Activated CD8-positive, alpha-beta memory T cell treated with anti-CD3 and anti-CD28 coated beads, Interleukin-2, amount 50 U/mL, for 48 hours (primary cell): ENCODE measurements at places on chromosomes 6 and 20.

DNA sequence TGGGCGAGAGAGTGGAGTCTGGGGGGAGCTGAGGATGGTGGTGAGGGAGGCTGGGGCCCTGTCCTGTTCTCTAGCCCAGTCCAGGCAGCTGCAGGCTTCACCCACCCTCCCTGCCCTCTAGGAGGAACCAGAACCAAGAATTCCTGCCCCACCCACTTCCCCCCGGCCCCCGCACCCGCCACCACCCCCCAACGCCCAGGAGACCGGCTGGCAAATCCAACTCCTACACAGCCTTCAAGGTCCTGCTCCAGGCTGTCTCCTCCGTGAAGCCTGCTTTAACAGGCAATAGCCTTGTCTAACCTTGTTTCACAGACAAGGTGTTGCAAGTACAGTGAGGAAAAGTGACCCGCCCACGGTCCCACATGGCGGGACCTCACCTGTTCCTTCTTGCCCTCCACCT, 2.4 kb downstream of the SPDEF start:
- no peak for DNase-seq

DNA sequence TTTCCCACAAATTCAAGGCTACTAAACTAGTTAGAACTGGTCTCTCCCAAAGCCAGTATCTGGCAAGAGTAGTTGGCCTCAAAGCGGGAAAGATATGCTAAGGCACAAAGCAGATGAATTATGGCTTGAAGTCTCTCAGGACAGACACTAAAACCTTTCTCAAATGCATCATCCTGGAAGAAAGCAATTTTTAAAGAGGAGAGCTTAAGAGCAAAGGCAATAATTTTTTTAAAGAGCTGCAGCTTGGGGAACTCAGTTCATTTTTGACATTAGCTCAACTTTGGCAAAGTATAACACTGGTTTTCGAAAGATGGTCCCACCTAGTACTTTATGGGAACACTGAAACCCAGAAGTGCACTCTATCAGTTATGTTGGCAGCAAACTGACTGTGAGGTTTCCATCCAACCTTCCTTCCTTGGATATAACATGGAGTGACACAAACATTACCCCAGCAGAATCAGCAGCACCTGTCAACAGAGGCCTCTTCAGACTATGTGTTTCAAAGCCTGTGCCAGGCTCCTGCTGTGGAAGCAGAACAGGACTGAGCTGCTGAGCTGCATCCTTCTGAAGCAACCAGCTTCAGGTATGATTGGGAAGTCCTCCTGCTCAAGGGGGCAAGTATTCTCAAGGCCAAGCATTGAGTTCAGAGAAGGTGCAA, 852.3 kb upstream of the HS3ST5 start:
- no peak for DNase-seq

- DNase-seq, result no peak
Observed at GRCh38 chr20:47989957-47990356, 204.7 kb upstream of the SULF2 start.

GRCh38 chr6:104472021-104472901, 387.5 kb downstream of the HACE1 start:
- no peak for DNase-seq

GRCh38 chr20:48385114-48385513, 442.7 kb downstream of the PREX1 start:
- no peak for DNase-seq

DNA sequence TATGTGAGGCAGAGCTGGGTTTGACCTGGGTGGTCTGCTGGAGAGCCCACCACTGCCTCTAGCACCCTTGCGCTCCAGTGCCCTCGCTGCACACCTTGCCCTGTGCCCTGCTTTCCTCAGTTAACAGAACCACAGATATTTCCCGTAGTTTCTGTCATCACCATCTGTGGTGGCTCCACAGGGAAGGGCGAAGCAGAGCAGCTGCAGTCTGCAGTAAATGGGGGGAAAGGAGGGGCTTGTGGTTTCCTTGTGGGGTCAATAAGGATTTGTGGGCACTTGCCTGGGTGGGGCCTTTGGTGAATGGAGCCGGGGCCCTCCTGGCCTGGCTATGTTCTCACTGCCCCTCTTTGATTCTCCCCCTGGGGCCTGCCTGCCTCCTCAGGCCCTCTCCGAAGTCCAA, 21.2 kb upstream of the CCDC167 start:
- DNase-seq, result no peak

DNA sequence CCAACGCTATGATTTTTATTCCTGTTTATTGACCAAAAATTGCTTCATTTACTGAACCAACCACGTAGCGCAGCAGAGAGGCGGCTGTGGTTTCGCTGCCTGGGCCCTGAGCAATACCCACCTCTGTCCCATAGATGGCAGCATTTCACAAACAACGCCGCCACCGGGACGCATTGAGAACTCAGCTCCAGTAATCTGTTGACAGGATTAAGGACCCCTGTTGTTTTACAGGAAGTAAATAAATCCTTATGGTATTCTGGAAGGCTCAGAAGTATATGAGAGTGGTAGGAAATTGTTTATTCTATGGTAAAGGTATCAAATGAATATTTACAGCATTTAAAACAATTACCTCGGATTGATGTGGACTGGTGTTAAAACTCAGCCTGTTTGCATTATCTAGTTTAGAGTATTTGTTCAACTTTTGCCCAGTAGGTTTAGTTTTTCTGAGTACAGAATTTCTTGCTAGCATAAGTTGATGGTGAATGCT, 547.9 kb upstream of the SLC35B3 start:
- DNase-seq, result peak; percentile 77

DNA sequence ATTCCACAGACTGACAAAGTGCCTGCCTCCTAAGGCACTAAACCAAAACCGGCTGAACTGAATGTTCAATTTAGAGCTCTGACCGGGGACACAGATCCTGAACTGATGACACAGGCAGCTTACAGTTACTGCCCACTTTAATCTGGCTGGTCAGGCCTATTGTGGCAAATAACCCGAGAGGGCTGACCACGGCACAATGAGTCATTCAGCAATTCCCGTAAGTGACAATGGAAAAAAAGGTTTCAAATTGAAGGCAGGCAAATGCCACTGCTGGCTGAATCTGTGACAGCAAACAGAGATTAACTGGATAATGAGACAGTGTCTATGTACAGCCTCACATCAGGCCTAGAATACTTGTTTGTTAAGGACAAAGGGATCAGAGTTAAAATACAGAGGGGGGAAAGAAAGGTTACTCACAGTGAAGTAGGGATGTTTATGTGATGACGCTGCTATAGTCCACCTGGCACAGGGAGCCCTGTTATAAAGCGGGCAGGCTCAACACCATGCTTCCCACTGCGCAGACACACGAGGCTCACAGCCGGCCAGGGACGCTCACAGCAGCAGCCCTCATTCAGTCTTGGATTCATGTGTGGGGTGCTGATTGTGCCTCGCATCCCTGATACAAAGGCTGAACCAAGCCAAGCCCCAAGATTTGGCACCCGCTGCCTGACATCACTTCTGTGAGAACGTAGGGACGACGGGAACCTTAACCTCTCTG, 54.4 kb downstream of the RTN4IP1 start:
- no peak for DNase-seq

GRCh38 chr6:53484476-53485280, 60.2 kb downstream of the GCLC start:
- DNase-seq, result peak; percentile 86

GRCh38 chr20:41178904-41179432, 41.6 kb downstream of the PLCG1 start:
- DNase-seq, result peak; percentile 47

DNA sequence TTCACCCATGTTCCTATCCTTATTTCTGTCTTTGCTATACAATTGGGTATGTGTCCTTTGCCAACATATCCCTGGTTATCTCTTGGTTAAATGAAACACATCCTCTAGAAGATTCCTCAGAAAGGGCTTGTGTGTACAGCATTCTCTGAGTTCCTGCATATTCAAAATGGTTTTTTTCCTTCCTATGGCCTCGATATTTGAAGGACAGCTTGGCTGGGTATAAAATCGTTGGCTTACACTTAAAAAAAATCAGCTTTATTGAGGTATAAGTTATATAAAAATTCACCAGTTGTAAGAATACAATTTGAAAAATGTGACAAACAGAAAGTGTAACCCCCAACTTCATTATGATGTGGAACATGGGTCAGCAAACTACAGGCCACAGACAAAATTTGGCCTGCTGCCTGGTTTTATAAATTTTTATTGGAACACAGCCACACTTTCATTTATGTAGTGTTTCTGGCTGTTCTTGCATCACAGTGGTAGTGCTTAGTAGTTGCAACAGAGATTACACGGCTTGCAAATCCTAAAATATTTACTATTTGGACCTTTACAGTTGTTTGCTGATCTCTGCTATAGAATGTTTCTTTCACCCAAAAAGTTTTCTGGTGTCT, 16.7 kb downstream of the PCMT1 start:
- DNase-seq, result no peak

DNA sequence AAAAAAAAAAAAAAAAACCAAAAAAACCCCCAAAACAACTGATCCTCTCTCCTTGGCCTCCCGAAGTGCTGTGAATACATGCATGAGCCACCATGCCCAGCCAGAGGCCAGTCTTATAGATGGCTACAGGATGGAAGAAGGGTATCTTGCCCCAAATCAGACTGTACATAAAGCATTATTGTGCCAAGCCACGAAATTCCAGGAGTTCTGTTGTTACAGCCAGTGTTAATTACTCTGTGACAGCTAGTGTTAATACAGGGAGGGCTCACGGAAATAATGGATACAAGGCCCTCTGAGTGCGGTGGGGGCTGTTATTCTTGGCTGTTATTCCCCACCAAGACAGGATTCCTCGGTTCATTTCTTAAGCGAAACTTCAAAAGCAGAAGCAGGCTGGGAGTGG, 1.4 kb upstream of the CLPSL2 start:
- no peak for DNase-seq

DNA sequence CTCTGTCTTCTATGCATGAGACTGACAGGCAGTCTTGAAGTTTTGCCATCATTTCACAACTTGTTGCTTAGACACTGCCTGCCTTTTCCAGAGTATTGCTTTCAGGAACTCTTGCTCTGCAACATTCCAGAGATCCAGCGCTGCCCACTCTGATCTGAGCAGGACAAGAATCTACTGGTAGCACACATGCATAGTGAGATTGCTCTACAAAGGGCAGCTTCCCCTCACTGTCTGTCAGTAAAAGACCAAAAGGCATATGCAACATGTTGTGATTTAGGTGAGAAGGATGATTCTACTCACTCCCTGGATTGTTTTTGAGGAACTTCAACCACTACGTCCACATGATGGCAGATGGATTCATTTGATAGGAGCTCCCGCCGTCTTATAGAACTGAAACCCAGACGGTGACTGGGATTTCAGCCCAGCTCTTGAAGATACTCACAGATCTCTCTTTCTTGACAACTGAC, 259.1 kb downstream of the ARID1B start:
- no peak for DNase-seq

- DNase-seq, result no peak
Observed at GRCh38 chr20:59363101-59363500, 62.7 kb downstream of the EDN3 start.

- DNase-seq, result peak; percentile 78
Observed at GRCh38 chr20:2521369-2522305, 12.9 kb upstream of the ZNF343 start.

DNA sequence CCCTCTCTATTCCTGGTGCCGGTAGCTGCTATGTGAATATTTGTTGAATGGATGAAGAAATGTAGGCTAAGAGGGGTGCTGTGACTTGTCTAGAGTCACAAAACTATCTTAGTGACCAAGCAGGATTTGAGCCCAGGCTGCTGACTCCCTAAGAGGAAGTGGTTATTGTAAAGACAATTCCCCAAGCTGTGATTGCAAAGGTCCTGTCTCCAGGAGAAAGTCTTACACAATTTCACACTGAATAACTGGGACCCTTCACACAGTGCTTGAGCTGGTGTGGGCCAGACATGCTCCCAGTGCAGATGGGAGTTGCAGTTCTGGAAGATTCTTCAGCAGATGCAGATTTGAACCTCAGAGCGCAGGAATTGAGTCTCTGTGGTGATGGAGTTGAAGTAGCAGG, 38.1 kb downstream of the IYD start:
- DNase-seq, result no peak

GRCh38 chr6:137894779-137895385, 27.8 kb downstream of the TNFAIP3 start:
- no peak for DNase-seq

- DNase-seq, result peak; percentile 73
Observed at GRCh38 chr20:22691369-22692118, 107.2 kb upstream of the FOXA2 start.

GRCh38 chr6:149964308-149965193, 808 bp downstream of the ULBP1 start:
- DNase-seq, result peak; percentile 69

GRCh38 chr20:6333110-6333509, 210.3 kb upstream of the FERMT1 start:
- DNase-seq, result no peak

DNA sequence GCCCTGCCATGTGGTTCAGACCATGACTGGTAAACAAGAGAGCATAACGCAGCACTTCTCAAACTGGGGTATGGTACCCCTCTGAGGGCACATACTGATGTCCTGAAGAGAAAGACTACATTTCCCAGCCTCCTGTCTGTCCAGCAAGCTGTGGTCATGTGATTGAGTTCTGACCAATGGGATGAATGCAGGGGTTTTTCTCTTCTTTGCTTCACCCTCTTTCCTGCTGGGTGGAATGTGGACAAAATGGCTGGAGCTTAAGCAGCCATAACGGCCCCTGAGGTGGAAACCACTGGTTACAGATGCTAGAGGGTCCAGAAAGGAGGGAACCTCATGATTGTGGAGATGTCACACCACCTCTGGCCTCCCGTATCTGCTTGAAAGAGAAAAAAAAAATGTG, 19.4 kb upstream of the KCNB1 start:
- no peak for DNase-seq

GRCh38 chr6:93571346-93571745, 152.0 kb upstream of the EPHA7 start:
- no peak for DNase-seq

DNA sequence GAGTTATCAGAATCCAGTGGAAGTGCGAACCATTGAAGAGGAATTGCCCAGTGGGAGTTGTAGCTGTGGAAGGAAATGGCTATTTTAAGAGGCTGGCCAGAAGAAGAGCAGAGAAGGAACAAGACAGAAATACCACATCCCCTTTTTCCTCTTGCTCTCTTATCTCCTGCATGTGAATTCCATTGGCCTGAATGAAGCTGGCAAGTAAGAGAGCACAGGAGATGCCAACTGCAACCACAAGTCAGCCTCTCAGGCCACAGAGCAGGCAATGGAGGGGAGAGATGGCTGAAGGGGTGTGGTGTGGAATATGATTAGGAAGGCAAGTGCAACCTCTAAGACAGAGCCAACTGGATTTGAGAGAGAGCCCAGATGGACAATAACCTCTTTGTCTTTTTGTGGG, 362.7 kb upstream of the IMPG1 start:
- no peak for DNase-seq

DNA sequence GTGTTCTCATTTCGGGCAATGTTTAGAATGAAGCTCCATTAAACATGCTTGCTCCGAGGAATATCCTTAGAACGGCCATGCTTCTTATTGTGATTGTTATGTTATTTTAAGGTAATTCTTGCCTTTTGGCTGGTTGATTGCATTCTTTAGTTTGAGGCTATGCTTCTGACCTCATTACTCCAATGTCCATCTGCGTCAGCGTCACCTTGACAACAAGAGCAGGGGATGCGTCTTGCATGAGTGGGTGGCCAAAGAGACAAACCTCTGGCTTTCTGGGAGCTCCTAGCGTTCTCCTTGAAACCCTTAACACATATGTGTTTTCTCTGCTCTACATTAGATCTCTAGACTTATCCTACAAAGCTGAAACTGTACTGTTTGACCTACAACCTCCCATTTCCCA, 184.3 kb downstream of the THBS2 start:
- no peak for DNase-seq
